ENCODE measurements at places on chromosomes 7 and 10.

DNA sequence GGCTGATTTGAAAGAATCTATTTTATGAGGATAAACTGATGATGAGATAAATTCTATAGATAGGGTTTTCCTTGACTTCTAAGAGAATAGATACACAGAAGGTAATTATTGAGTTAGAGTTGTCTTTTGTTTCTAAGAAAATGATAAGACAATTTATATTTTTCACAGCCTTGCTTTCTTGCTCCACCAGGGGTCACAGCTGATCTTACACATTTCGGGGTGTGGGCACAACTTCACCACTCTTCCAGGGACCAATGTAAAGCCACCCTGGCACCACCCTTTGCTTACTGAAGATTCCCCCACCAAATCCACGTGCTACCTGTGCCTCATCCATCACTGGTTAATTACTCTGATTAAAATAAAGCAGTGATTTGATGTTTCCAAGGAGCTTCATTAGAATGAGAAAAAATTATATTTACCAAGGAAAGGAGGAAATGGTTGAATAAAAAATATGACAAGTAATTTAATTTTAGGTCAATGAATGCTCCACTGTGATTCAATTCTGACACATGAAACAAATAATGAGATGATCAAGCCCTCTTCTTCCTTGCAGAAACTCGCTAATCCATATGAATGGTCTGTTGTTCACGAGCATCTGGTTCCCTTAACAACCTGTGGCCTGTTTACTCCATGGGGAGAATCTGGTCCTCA lies 177.3 kb upstream of the TNS3 start:
- DNase-seq: no peak

DNA sequence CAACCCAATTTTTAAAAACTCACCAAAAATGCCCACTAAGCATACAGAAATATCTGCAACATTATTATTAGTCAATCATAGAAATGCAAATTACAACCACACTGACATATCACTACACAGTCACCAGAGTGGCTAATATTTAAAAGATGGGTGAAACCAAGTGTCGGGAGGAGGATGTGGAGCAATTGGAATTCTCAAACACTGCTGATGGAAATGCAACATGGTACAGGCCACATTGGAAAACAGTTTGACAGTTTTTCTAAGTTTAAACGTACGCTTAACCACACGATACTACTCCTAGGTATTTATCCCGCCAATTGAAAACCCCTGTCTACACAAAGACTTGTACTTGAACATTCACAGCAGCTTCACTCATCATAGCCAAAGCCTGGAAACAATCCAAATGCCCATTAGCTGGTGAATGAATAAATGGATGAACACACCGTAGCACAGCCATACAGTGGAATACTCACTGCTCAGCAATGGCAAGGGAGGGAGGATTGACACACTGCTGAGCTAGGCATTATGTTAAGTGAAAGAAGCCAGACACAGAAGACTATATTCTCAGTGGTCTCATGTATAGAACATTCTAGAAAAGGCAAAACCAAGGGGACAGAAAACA lies 16.3 kb downstream of the GCK start:
- no peak for DNase-seq

GRCh38 chr7:74483402-74484336 lies 30.0 kb downstream of the GTF2IRD1 start:
- no peak for DNase-seq

GRCh38 chr7:137316648-137317353 lies 26.7 kb downstream of the PTN start:
- DNase-seq: no peak

DNA sequence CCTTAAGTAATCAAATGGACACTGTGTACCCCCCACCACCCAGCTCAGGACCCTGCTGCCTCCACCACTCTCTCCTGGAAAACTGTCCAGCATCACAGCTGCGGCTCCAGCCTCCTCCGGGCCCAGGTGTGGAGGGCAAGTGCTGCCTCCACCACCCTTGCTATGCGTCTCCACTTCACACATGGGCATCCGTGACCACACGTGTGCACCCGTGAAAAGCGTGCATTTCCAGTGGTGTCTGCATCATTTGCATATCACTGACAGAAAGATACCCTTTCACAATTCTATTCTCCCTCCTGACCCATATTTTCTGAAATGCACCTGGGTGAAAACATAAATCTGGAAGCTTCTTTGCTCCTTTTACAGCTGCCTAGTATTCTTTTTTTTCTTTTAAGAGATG lies 89.7 kb upstream of the PDGFA start:
- DNase-seq: no peak

DNA sequence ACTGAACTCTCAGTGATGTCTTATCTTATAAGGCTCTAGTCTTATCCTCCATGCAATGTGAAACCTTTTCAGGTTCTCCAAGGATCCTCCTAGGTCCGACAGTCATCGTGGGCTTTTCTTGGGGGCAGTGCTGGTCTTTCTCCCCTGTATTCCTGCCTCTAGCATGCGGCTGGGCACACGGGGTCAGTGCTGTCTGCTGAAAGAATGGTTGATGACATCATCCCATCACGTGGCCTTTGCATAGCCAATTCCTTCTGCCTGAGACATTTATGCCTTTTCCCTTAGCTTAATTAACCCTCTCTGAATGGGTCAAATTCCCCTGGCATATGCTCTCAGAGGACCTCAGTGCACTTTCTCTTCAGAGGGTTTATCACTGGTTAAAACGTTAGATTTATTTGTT lies 27.0 kb upstream of the KCNK18 start:
- no peak for DNase-seq

DNA sequence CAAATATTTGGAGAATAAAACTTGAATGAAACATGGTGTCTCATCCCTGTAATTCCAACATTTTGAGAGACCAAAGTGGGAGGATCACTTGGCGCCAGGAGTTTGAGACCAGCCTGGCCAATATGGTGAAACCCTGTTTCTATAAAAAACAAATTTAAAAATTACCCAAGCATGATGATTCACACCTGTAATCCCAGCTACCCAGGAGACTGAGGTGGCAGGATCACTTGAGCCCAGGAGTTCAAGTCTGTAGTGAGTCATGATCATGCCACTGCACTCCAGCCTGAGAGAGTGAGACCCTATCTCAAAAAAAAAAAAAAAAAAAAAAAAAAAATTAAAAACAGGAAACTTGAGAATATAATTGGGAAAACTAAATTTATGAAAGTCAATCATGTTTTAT lies 481.1 kb downstream of the SEMA3D start:
- no peak for DNase-seq

GRCh38 chr10:80324086-80324485 lies 32.5 kb downstream of the DYDC1 start:
- DNase-seq: no peak

DNA sequence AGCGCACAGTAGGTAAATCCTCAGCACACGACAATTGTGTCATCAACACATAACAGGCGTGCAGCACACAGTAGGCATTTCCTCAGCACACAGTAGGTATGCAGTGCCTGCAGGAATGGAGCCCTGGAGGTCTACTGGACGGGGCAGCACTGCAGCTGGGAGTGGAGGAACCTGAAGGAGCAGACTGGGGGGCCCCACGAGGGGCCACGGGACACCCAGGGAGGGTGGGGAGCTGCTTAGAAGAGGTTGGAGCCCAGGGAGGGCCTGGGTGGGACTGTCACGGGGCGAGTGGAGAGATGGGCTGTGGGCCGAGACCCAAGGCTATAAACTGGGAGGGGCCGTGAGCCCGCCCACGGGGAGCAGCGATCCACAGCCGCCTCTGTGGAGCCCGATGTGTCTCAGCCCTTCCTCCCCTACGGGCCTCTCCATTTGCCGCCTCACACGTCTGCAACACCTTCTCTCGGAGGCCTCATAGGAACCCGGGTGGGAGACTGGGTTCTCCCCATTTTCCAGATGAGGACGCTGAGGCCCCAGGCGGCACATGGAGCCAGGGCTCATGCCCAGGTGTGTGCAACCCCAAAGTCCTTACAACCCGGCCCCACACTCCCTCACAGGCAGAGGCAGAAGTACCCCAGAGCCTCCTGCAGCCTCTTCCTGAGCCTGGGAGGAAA lies 101.5 kb downstream of the MICALL2 start:
- DNase-seq: no peak

Measured in stromal cell of bone marrow (primary cell).